ENCODE measurements at places on chromosomes 1 and 21.

DNA sequence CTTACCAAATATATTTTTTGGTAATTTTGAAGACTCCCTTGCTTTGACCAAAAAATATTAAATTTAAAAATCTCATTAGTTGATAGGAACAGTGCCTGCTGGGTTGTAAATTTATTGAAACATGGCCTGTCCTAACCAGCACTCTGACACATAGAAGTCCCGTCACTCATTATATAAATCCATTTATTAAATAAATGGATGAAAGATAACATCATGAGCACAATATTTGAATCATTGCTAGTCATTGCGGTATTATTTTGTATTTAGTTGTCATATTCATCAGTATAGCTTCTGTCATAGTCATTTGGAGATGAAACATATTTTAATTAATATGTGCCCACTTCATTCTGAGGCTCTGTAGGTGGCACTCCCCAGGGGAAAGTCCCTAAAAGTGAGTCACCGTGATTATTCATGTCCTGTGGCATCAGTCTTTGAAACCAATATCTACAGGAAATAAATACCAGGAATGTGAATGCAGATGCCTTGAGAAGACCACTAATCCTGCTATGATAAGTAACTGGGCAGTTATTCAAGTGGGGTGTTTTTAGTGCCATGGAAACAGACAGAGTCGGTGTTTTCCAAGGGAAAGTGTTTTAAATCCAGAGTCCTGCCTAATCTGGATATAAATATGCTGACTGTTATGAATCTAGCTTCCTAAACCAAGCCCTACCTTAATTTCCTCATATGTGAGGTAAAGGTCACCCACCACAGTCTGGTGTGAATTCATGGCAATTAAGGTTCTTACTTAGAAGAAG, 302.0 kb downstream of the DUSP10 start:
- peak; percentile 35 for DNase-seq

DNA sequence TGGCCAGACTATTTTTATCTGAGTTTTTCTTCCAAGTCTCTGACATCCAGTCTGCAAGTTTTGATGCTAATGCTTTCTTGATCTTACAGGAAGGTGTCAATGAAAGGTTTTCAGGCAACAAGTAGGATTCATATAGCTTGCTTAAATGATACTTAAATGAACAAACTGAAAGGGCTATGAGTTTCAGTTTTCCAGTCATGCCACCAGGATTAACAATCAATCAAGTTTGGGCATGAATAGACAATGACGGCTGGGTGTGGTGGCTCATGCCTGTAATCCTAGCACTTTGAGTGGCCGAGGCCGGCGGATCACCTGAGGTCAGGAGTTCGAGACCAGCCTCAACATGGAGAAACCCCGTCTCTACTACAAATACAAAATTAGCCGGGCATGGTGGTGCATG, 34.3 kb upstream of the SLC16A1 start:
- DNase-seq = no peak

DNA sequence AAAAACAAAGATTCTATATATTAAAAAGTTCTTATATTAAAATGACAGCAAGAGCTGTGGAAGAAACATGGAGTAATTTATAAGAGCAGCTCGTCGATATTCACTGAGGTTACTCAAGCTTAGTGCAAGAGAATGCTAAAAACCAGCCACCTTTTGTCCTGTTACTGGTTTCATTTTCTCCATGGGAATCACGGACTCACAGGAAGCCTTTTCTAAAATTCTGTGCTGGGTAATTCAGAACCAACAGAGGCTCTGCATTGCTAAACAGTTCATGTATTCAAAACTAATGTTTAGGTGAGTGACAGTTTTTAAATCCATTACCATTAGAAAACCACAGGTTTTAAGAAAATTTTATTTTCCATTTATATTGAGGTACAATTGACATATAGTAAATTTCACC, 147.8 kb upstream of the MAP1LC3C start:
- DNase-seq = no peak

DNA sequence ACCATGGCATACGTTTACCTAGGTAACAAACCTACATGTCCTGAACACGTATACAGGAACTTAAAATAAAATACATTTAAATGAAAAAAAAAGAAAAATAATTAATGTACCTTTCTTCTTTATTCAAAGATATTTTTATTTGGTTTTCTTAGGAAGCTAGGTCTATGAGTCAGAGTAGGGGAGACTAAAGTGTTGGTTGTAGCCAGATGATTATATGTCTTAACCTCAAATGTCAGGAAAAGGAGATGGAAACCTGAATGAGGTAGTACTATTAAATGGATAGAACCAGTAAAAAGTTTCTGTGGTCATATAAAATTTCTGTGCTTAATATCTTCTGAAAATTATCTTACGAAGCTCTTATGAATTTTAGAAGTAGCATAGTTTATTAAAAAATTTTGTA, 275.8 kb downstream of the KCTD3 start:
- no peak for DNase-seq

DNA sequence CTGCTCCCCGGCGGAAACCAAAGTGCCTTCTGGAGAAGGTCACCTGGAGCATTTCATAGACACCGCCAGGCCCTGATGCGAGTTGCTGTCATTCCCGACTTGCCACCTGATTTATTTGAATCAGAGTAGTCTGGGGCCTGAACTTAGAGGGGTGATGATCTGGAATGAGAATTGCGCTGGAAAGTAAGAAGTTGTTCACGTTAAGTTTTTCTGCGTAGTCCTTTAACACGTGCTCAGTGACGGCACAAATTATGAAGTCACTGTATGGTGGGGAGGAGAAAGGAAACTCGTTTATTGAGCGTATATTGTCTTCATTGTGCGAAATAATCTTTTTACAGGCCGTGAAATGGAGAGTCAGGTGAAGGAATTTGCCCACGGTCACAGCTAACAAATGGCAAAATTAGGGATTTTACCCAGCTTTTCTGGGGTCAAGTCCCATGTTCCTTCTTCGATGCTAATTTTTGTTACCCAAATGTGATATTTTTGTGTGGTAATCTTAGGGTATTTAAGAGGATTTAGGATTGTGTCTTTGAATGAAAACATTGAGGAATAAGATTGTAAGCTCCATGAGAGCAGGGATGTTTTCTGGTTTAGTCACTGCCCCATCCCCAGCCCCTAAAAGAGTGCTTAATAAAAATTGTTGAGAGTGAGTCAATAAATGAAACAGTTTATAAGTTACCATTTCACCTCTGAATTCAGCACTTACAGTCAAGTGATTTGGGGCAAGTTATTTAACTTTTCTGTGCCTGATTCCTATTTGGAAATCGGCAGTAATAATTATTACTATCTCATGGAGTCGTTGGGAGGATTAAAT, 46.4 kb upstream of the NBL1 start:
- peak; percentile 65 for DNase-seq

DNA sequence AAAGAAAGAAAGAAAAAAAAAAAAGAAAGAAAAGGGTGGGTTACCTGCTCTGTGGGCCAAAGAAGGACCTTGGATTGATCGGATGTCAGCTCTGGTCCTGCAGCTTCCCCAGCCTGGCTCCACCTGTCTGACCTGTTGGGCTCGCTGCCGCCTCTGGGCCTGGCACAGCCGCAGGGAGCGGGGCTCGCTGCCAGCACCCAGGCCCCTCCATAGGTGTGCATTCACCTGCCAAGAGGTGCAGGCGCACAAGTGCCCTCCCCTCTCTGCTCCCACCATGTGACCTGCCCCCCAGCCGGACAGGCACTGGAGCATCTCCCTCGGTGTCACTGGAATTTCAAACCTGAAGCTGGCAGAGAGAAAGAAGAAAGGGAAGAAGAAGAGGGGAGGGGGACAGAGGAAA, 33.1 kb upstream of the GPR157 start:
- DNase-seq = no peak

DNA sequence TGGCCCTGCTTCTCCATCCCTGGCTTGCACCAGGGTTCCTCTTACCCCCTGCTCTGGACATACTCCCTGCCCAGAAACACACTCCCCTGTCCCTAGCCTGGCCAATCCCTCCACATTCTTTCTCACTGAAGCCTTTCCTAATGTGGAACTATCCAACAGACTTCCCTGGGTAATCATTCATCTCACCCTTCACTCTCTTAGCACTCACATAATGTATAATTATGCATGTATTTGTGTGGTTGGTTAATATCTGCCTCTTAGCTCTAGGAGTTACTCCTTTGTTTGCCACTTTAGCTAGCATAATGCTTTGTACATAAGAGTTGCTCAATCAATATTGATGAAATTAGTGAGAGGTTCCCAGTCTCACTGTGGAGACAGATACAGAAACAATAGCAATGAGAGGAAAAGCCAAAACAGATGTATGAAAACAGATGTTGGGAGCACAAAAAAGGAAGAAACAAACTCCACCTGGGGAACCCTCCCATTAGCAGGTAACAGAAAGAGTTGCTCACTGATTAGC, 76.9 kb upstream of the WARS2 start:
- DNase-seq = no peak

GRCh38 chr1:223543560-223543959, 121.9 kb downstream of the CAPN8 start:
- DNase-seq = no peak

DNA sequence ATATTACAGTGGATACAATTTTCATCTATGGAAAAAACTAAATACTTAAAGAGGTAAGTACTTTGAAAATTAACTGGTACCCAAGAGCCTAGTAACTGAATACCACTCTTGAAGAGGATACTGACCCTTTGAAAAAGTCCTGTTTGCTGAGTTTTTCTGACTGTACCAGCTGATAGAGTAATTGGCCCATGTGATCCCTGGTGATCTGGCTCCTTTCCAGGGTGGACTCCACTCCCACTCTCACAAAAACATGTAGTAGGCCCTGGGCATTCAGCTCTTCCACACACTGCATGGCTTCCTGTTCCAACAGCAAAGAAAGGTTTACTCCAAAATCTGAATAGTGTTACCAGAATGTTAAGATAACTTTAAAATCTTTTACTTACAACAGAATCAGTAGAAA, 53.6 kb upstream of the HP1BP3 start:
- no peak for DNase-seq

DNA sequence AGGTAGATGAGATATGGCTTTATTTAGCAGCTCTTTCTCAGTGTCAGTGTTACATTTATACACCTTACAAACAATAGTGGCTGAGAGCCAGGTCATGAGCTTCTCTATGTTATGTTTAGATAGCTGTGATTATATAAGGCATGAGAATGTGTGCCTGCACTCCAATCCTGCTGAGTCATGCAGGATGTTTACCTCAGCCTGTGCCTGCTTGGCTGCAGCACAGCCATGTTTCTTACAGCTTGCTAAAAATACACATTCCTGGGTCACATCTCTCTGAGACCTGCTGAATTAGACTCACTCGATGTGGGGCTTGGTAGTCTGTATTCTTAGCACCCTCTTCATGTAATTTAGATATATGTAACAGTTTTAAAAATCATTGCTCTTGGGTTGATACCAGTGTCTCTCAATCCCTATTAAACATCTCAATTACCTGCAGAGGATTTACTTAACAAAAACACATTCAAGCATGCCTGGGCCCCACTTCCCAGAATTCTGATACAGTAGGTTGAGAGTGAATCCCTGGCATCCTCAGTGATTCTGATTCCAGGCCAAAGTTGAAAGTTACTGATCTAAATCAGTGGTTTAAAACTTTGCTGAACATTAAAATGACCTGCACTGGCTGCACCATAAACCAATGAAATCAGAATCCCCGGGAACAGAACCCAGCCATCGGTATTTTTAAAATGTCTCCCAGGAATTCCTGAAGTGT, 107.5 kb downstream of the GDAP2 start:
- no peak for DNase-seq
